ENCODE measurements at places on chromosomes 6 and 20.

GRCh38 chr6:90478789-90479602 is 107.9 kb downstream of the MAP3K7 start:
- peak; percentile 82 for DNase-seq

GRCh38 chr6:30152016-30152673 is 8.9 kb downstream of the TRIM10 start:
- DNase-seq, result no peak

DNA sequence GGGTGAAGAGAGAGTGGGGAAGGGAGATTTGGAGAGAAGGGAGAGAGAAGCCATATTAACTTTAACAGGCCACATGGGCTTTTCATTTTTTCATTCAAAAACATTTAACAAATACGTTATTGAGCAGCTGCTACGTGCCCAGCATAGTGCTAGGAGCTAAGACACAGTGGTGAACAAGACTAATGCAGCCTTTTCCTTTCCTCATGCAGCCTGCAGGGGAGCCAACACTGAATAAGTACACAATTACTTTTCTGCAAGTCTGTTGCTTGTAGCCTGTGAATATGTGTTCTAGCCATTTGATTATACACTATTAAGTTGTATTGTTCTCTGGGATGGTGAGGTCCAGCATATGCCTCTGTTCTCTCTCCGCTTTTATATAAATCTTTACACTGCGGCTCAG is 1.9 kb upstream of the BLOC1S5 start:
- no peak for DNase-seq

DNA sequence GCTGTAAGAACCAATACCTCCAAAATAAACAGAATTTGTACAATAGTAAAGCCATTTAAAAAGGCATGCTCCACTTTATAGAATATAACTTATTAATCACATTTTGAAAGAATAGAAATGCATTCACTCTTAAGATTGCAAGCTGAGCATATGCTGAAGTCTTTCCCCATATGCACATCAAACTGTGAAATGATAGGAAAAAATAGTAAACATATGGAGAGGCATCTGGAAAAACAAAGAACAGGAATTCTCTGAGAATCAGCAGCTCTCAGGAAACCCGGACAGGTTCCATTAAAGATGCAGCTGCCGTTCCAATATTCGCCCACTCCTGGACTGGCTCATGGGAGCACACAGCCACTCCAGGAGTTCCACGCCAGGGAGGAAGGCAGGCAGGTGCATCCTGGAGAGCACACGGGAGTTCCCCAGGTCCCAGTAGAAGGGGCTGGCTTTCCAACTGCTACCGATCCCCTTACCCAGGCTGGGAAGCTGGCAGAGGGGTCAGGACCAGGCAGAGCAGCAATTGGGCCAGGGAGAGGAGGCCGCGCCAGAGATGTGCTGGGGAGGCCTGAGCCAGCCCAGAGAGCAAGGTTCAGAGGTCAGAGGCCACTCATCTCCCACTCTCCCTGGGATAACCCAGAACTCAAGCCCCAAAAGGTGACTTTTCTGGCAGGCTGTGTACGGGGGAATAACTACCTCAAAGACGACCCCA is 111.1 kb downstream of the DLL1 start:
- DNase-seq, result no peak

DNA sequence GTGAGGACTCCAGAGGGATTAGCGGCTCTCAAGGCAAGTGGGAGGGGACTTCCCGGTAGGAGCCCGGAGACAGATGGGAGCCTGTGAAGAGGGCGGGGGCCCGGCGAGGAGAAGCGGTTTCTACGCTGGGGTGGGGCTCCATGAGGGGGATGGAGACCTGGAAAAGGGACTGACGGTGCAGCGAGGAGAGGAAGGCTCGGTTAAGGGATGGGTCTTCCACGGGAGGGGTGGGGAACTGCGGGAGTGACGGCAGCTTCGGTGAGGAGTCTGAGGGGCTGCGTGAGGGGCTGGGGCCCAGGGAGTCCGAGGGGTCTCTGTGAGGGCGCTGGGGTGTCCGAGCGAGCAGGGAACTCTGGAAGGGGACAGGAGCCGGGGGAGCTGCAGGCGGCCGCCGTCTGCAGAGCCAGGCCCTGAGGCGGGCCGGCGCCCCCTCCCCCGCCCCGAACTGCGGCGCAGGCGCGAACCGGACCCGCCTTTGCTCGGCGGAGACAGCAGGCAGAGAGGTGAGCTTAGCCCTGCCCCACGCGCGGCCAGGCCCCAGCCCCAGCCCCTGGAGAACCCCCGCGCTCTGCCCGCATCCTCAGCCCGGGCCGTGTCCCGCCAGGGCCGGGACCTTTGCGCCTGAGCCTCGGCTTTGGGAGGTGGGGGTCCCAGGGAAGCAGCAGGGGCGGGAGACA is at the start of gene NRSN2:
Gene NRSN2 (plus strand): TSS at position 472 of the 677 bp plus-strand sequence. CDS start 2,533 bp downstream, outside the sequence.
- no peak for DNase-seq

- no peak for DNase-seq
Measured at GRCh38 chr6:127576874-127577273, at the start of gene C6orf58. Gene C6orf58 (plus strand): TSS chr6:127577174. CDS start chr6:127577186, 12 bp downstream.

- no peak for DNase-seq
Measured at GRCh38 chr6:29655658-29656057, 1.2 kb upstream of the MOG start.

DNA sequence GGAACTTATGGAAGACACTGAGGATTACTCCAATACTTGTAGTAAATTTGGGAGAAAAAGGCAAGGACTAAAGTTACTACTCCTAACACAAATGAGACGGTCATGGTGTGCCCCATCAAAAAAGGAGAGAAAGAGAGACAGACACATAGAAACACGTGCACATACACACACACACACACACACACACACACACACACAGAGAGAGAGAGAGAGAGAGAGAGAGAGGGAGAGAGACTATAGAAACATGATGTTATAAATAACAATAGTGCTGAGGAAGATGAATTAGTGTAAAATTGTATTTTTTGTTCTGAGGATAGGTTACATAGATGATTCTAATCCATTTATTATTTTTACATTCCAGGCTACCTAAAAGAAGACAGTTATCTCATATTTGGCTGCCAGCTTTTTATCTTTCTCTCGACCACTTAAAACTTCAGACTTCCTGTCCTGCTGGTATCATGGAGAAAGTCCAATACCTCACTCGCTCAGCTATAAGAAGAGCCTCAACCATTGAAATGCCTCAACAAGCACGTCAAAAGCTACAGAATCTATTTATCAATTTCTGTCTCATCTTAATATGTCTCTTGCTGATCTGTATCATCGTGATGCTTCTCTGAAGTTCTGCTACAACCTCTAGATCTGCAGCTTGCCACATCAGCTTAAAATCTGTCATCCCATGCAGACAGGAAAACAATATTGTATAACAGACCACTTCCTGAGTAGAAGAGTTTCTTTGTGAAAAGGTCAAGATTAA is 10.5 kb downstream of the PLN start:
- DNase-seq, result no peak

- no peak for DNase-seq
Measured at GRCh38 chr6:138882369-138883017, 86.6 kb downstream of the ECT2L start.

DNA sequence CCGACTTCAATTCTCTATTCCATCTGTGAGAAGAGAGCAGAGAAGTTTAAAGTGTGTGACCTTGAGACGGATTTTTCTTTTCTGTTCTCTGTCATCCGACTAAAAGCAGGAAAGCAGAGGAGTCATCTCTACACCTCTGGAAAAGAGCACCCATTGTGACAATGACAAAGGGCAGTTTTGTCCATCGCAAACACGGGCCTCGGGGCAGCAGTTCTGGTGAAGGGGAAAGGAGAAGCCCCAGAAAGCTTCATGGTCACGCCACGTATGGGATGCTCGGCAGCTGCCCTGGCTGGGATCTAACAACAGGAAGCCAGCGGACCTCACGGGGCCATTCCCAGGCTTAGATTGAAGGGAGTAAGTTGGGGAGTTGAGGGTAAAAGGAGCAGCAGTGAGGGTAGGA is 52.0 kb upstream of the HBS1L start:
- DNase-seq, result no peak

- DNase-seq, result no peak
Measured at GRCh38 chr20:14553774-14554534, 216.5 kb upstream of the FLRT3 start.

DNA sequence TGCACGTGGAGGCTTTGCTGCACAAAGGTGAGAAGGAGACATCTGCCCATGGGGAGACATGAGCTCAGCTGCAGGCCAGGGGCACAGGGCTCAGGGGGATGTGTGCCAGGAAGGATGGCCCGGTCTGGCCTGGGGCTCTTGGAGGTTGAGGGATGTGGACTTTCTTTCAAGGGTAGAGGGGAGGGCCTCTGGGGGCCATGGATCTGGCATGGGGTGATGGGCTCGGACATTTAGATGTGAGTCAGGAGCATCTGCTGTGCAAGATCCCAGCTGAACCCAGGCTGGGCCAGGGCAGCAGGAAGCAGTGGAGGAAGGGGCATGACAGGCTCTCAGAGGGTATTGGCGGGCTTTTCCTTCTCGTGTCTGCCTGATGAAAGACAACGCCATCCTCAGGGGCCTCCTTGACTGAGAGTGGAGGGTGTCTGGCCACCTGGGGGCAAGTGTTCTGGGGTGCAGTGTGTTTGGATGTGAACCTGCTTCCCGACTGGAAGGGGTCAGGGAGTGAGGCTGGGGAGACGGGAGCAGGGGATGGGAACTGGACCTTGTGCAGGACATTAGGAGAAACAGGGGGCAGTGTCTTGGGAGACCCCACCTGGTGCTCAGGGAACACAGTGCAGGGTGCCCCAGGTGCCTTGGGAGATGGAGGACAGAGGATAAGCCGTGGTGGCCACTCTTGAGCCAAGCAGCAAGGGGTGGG is 156.1 kb downstream of the ERMARD start:
- no peak for DNase-seq

DNA sequence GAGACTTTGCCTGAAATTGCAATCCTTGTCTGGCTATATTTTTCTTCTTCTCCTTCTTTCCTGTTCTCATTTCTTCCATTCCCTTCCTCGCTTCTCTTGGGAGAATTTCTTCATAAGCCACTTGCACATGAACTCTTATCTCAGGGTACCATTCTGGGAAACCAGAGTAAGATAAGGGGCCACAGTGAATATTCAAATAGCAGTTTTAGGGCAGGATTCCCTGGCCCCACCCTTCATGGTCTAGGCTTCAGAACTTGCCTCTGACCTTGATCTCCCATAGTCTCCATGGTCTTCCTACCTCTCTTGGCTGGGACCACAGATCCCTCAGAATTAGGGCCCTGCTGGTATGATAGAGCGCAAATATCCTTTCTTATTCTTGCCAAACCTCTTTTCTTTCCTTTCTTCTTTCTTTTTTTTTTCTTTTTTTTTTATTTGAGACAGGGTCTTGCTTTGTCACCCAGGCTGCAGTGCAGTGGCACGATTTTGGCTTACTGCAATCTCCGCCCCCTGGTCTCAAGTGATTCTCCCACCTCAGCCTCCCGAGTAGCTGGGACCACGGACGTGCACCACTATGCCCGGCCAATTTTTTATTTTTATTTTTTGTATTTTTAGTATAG is 123.0 kb upstream of the CITED2 start:
- DNase-seq, result no peak

DNA sequence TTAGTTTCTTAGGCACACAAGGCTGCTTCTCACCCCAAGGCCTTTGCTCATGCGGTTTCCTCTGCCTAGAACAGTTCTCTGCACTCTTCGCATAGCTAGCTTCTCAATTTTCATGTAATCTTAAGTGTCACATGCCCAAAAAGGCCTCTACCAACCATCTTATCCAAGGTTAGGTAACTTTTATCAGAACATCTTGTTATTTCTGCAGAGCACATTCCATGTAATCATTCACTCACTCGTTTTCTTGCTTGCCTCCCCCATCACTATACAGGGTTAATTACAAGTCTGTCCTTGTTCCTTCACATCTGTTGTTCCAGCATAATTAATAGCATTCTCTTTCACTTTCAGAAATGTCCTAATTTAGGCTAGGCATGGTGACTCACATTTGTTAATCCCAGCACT is 53.8 kb downstream of the NCOA6 start:
- no peak for DNase-seq

- DNase-seq, result no peak
Measured at GRCh38 chr6:139030228-139030963, 1.9 kb downstream of the ABRACL start.

DNA sequence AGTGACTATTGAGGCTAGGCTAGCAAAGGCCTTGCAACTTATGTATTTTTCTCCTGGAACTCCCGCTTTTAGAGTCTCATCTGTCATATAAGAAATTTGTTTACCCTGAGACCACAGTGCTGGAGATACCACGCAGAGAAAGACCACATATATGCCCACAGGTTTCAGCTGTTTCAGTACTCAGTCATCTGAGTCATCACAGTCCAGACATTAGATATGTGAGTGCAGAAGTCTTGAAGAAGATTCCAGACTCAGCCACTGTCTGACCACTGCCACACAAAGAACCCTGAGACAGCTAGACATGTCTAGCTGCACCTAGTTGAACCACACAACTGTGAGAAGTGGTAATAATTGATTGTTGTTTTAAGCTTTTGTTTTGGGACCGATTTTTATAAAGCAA is 648.3 kb downstream of the EPM2A start:
- DNase-seq, result no peak

GRCh38 chr6:112030961-112031660 is 22.8 kb upstream of the CCN6 start:
- no peak for DNase-seq

- DNase-seq, result no peak
Measured at GRCh38 chr6:71396410-71396801, 107.8 kb downstream of the OGFRL1 start.
